Activated CD4-positive, alpha-beta T cell treated with anti-CD3 and anti-CD28 coated beads, Interleukin-10, Interleukin-2, amounts not matched to agents 100 ng/mL and 50 ng/mL, durations not matched to agents 16 hours and 8 hours (primary cell): ENCODE measurements at places on chromosomes 11 and 22.

GRCh38 chr22:33757802-33758483 lies 162.3 kb downstream of the LARGE1 start:
- DNase-seq, result no peak

DNA sequence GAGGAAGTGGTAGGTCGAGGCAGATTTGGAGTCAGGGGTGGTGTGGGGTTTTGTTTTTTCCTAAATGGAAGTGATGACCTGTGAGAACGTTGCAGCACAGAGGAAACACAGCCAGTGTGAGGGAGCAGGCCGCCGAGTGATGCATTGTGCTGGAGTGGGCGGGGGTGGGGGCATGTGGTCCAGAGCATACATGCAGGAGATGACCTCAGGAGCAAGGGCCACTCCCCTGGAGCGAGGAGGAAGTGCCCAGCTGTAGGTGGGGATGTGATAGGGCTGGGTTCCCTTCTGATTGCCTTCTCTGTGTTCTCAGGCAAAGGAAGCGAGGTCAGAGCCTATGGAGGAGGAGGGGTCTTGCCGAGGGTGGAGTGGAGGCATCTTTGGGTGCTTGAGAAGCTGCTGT lies 81.4 kb downstream of the PPP6R3 start:
- DNase-seq, result no peak

GRCh38 chr22:29726512-29727130 lies 6.8 kb downstream of the CABP7 start:
- no peak for DNase-seq

DNA sequence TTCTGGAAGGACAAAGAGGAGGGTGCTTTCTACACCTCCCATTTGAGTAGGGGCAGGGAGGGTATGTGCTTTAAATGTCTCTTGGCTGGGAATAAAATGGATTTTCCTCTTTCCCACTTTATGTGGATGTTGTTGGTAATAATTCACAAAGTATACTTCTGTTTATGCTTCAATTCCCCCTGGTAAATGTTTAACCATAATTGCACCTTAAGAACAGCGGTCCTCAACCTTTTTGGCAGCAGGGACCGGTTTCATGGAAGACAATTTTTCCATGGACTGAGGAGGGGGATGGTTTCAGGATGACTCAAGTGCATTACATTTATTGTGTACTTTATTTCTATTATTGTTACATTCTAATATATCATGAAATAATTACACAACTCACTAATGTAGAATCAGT lies 4.0 kb upstream of the TP53AIP1 start:
- DNase-seq, result no peak

DNA sequence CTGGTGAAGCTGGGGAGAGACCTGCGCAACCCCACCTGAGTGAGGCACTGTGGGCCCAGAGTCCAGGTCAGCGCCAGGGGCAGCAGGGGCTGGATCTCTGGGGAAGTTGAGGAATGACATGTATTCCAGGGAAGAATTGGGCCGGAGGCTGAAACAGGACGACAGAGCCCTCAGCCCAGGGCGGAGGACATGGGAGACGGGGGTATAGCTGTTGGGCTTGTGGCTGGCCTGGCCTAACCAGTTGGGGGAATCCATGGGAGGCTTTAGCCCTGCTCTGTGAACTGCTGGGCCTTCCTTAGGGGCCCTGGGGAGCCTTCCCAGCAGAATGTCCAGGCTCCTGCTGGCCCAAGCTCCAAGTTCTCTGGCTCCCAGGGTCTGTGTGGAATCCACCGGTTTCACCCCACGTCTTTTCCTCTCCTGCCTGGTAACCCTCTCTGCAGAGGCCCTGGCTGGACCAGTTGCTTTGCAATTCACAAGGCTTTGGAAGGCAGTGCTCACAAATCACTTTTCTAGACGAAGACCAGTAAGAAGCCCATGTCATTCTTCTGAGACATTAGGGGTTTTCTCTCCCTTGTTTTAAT lies 50.4 kb upstream of the KCNQ1OT1 start:
- no peak for DNase-seq
